ENCODE measurements at places on chromosomes 6 and 20.

DNA sequence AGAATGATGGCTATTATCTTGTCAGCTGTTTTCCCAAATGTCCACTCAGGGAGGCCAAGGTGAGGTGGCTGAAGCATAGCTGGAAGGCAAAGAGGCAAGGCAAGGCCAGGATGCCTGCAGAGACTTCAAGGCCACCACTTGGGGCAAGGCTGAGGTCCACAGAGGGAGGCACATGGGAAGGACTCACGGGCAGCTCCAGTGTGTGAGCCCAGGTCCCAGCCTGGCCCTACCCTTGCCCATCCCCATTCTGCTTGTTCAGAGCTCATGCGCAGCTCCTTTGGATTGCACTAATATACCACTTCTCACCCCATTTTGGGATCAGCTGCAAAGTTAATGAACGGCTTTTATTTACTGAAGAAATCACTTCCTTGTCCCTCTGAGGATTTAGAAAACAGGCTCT is 111.1 kb upstream of the KCNK16 start:
- DNase-seq: no peak

DNA sequence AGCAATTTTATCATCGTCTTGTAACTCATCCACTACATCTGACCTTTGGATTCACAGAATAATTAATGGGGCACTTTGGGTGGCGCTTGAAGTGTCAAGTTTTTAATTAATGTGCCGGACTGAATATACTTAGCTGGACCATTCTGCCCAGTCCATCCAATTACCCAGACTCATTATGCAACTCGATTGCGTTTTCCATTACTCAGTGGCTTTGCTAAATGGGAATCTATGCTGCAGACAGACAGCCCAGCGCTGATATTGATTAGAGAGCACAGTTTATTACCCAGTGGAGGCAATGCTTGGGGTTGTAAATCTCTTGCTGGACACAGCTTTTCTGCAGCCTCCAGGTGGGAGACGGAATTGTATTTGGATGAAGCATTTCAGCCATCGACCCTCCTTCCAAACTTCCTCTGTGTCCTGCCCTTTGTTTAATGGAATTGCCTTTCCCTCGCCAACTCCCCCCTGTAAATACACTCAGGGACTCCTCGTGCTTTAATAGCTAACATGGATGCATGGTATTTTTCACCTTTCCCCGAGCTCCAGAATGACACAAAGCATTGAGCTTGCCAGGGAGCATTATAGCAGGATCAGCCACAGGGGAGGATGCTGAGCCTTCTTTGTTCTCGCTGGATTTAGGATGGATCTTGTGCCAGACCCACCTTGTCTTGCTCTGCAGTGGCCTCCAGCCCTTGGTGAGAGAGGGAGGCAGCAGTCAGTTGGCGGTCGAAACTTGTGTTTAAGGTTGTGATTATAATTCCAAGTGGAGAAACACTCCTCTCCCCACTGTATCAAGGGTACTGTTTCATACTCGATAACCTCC is 59.7 kb downstream of the EDN3 start:
- DNase-seq: no peak

DNA sequence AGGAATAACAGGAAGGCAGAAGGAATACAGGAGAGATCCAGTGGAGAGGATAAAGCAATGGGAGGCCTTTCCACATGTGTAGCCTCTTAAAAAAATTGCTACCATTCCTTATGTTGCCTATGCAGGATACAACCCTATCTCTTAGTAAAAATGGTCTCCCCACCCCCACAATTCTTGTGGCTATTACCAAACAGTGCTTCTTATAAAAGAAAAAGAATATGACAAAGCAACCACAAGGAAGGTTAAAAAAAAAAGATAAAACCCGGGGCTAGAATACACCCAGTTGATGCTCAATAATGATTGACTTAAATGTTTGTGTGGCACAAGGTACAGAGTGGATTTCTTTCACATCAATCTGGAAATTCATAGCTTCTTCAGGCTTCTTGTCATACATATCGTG is 250.9 kb downstream of the HIVEP2 start:
- DNase-seq: no peak

DNA sequence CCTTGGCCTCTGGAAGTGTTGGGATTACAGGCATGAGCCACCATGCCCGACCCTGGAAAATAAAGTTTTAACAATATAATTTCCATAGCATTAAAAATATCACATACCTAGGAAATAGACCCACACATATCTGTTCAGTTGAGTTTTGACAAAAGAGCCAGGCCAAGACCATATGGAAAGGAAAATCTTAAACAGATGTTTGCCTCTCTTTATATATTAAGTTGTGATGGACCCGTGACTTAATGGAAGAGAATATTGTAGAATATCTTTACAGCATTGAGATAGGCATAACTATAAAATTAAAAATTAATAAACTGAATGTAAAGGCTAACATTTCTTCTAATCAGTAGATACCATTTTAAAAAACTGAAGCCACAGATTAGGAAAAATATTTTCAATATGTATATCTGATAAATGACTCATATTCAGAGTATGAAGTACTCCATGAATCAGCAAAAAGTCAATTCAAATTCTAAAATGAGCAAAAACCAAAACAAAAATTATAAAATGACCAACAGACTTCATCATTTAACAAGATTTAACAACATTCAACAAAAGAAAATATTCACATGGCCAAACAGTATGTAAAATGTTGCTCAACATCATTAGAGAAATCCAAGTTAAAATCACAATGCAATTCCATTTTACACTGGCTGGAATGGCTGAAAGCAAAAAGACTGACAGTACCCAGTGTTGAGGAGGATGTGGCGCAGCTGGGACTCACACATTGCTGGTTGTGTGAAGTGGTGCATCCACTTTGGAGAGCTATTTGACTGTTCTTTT is 43.3 kb downstream of the GTF2H5 start:
- DNase-seq: no peak

- DNase-seq: no peak
These were observed 117.8 kb upstream of the NXT1 start for GRCh38 chr20:23232679-23233308.

DNA sequence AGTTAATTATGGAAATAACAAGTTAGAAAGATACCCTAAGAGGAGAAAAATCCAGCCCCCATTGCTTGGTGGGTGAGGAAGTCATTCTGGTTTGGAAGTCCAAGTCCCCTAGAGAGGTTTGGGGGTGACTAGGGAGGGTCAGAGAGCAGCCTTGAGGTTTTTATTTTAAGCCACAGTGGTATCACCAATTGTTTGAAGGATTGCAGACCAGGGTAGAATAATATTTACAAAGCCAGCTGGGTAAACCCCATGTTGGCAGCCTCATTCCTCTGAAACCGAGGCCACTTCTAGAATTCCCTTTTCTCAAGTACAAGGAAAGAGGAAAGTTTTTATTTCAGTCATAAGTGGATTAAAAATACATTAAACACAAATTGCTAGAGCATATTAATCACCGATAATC is 99.7 kb downstream of the TMEM170B start:
- no peak for DNase-seq

DNA sequence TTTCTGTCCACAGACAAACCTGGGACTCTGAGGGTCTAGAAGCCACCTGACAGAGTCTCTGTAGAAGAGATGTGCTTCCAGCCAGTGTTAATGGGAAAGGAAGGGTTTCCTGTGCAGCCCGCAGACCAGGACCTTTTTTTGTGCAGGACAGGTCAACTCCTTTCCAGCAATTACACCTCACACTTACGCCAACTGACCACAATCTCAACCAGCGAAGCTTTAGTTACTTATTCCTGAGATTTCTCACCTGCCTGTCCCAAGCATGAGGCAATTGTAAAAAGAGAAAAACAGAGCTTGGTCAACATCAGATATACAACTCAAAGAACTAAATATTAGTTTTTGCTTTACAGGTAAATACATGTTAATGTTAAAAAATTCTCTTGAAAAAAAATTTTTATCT is 393.8 kb upstream of the ID4 start:
- no peak for DNase-seq

DNA sequence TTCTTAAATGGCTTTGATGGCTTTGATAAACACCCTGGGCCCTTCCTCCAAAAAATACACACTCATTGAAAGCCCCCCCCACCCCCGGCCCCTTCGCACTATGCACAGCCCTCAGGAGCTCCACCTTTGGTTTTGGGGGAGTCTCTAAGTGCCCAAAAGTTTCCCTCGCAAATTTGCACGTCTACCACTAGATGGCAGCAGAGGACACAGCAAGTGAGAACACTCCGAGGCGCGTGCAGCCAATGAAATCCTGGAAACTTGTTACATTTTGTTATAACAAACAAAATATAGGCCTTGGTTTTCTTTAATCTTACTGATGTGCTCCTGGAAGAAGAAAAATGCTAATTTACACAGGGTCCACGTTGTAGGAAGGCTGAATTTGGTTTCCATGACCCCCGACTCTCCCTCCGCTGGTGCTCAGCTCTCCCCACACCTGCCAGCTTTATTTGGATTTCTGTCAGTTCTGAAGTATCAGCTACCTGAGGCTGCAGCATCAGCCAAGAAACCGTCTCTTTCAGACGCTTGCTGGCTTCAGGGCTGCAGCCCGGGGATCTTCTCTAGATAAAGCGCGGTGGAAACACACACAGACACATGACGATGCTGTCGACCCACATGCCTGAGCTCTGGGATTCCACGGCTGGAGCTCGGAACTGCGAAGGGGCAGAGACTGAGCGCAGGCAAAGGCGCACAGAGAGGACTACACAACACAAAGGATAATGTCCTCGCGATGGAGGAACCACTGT is 148.3 kb upstream of the RPS6KA2 start:
- DNase-seq: peak; percentile 77

GRCh38 chr6:149140910-149141290 is 176.6 kb upstream of the TAB2 start:
- no peak for DNase-seq

- DNase-seq: peak; percentile 97
These were observed 58.1 kb downstream of the RAB44 start for GRCh38 chr6:36755435-36756348.

GRCh38 chr20:38953630-38954340 is 8.4 kb upstream of the DHX35 start:
- no peak for DNase-seq

GRCh38 chr6:26197933-26198721 is 110.9 kb downstream of the HFE start:
- DNase-seq: peak; percentile 51

- DNase-seq: peak; percentile 27
These were observed 67.9 kb downstream of the ZHX3 start for GRCh38 chr20:41249411-41250281.

GRCh38 chr6:133551436-133551835 is 310.3 kb downstream of the EYA4 start:
- no peak for DNase-seq

DNA sequence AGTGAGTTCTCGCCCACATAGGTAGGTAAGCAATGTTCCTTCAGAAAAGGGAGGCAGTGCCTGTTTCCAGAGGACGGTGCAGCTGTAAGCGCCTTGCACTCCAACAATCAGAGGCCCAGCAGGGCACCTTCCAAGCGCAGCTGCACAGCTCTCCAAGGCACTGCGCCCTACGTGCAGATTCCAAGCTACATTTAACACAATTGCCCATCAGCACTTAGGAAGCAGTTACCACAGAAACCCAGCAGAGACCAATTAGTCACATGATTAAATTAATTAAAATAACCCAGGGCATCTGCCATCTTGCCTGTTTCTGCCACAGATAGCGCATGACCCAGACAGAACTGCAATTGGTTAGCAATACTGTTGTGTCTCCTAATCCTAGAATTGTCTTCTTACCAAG is 65.5 kb downstream of the SOBP start:
- no peak for DNase-seq

- no peak for DNase-seq
These were observed 238.6 kb upstream of the PMEPA1 start for GRCh38 chr20:57948180-57948955.
